ENCODE measurements at places on chromosomes 11 and 22.

GRCh38 chr11:20912065-20912821, 242.9 kb downstream of the NELL1 start:
- DNase-seq: no peak

DNA sequence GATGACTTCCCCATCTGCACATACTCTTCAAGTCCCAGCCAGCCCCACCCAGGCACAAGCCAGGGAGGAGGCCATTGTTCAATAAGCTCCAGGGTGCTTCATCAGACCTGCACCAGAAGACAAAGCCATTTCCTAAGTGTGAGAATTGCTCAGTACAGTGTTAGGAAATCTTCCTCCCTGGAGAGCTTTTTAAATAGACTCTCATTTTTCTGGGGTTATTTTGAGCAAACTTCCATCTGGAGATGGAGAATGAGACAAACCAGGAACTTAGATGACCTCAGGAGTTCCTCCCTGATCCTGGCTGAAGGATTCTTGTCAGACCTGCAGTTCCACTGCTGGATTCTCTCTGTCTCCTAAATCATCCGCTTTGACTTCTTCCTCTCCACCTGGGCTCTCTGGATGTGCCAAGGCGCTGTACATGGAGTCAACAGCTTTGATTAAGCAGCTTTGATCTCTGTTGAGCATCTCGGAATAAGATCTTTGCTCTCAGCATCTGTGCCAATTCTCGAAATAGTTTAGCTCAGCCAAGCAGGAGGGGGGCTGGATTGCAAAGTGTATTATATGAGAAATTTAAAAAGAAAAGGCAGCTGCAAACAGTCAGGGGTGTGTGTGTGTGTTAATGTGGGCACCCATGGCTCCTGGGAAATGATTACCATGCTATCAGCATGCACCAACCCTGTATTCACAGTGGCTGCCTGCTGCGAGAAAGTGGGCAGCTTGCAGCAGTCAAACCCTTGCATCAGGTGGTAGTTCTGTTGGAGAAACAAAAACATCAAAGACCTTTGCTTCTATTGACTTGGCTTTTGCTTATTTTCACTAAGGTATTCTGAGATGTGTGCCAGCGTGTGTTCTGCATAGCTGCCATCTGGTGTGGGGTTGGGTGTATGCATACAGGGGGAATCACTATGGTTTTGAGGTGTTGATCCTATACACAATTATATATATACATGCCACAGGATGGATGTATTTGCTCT, 70.2 kb upstream of the NAV2 start:
- no peak for DNase-seq

DNA sequence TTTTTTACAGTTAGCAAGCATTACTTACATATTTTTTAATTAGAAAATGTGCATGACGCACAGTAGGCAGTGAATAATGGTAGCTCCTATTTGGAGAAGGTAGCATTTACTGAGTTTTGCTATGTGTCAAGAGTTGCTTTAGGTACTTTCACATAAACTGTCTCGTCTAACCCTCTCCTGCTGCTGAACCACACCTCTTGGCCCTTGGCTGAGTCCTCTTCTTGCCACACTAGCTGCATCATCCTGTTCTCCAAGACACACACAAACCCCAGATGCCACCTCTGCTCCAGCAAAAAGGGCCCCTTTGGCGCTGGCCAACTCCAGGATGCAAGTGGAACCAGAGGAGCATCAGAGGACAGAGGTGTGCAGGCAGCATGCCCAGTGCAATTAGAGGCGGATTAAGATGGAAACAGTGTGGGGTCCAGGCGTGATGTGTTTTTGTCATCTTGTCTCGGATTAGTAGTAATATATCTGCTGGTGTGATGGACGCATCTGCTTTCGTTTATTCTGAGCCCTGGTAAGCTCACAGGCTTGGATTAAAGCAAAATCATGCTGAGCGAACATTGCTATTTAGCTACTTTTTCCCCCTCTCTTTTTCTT, 367.0 kb upstream of the CADM1 start:
- DNase-seq: no peak

- no peak for DNase-seq
Observed at GRCh38 chr22:33030923-33031525, 27.2 kb downstream of the SYN3 start.

GRCh38 chr11:95498722-95499425, 267.9 kb upstream of the SESN3 start:
- no peak for DNase-seq

DNA sequence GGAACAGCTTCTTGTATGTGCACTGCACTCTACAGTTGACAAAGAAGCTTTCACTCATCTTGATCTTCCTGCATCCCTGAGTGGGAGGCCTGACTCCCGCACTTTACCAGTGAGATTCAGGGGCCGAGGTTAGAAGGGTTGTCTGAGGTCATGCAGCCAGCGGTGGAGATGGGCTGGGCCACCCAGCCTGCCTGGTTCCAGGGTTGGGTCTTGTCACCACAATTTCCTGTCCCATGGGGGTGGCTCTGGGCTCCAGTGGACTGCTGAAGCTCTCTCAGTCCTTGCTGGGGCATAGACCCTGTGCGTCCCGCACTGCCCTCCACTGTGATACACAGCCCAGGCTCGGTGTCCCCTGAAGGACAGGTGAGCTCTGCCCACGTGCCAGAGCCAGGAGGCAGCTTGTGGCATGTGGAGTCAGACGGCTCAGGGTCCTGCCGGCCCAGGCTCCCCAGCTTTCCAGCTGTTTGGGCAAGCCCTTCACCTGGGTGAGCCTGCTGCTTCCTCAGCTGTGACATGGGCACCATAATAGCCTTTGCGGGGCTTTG, 6.9 kb upstream of the MYO7A start:
- DNase-seq: no peak

DNA sequence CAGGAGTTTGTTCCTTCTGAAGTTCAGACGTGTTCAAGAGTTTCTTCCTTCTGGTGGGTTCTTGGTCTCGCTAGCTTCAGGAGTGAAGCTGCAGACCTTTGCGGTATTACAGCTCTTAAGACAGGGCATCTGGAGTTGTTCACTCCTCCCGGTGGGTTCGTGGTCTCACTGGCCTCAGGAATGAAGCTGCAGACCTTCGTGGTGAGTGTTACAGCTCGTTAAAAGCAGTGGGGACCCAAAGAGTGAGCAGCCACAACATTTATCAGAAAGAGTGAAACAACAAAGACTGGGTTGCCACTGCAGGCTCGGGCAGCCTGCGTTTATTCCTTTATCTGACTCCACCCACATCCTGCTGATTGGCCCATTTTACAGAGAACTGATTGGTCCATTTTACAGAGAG, 373.1 kb downstream of the ETS1 start:
- no peak for DNase-seq

GRCh38 chr11:120184371-120184945, 26.4 kb upstream of the OAF start:
- peak; percentile 4 for DNase-seq

- DNase-seq: no peak
Observed at GRCh38 chr22:37274380-37274862, 7.9 kb upstream of the CYTH4 start.

GRCh38 chr22:45284705-45285262, at the start of gene UPK3A:
Gene UPK3A, plus strand, starts transcription at chr22:45284949. Its CDS starts 65 bp downstream, at chr22:45285014.
- peak; percentile 78 for DNase-seq

DNA sequence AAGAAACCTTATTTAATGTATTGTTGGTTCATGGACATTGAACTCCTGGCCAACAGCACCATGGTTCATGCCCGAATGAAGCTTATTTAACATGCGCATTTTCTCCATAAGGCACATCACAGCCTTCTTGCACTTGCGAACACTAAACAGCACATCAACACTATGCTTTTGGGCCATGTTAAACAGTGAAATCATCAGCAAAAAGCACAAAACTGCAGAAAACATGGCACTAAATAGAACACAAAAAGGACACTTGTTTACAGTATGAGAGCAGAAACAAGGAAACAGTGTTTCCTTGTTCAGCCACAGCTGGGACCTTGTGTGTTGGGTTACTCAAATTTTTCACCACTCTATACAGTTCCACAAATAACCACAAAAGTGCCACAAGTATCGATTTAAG, 122.3 kb downstream of the MSANTD4 start:
- DNase-seq: no peak

DNA sequence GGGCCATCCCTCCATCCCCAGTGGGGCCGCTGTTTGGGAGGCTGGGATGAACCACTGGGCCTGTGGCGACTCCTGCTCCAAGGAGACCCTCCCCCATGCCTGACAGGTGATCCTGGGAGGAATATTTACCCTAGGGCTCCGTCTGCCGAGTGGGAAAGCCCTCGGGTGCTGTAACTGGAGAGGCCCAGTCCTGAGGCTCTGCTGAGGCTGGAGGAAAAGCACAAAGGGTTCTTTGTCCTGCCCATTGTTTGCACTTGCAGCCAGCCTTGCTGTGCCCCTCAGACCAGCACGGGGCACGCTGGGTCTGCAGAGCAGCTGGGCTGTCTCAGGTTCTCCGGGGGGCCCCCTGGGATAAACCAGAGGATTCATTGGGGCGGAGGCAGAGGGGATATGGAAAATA, 321.1 kb downstream of the MN1 start:
- DNase-seq: peak; percentile 37

DNA sequence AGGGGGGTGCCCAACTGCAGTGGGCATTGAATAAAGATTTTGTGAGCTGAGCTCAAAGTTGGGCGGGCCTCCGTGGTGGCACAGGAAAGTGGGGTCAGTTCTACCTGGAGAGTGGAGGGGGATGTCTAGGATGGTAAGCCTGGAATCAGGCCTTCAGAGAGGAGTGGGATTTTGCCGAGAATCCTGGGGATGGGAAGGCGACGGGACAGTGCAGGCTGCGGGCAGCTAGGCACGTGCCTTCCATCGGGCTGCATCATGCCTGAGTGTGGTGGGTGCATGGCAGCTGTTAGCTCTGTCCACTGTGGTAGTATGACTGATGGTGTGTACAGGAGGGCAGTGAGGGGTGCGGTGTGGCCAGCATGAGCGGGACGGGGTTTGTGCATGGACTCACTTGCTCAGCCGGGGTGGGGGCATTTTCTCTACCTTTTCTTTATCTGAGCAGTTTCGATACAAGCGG, 3.6 kb downstream of the SHANK3 start:
- no peak for DNase-seq

DNA sequence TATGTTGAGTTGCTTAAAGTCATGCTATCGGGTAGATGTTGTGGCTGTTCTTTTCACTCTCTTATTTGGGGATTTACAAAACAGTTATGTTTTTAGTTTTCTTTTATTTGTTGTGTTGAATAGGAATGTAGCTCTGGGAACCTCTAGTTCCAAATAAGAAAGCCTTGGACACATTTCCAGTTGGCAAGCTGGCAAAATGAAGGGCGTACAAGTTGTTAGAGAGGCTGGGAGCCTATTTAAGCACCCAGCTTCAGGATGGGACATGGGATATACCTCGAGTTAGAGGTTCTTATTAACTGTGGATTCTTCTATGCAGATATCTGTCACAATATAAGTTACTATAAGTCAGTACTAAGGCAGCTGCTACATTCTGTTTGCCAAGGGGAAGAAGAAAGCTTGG, 22.8 kb downstream of the PPARA start:
- DNase-seq: no peak

GRCh38 chr22:22123118-22123959, 121.2 kb upstream of the VPREB1 start:
- no peak for DNase-seq

DNA sequence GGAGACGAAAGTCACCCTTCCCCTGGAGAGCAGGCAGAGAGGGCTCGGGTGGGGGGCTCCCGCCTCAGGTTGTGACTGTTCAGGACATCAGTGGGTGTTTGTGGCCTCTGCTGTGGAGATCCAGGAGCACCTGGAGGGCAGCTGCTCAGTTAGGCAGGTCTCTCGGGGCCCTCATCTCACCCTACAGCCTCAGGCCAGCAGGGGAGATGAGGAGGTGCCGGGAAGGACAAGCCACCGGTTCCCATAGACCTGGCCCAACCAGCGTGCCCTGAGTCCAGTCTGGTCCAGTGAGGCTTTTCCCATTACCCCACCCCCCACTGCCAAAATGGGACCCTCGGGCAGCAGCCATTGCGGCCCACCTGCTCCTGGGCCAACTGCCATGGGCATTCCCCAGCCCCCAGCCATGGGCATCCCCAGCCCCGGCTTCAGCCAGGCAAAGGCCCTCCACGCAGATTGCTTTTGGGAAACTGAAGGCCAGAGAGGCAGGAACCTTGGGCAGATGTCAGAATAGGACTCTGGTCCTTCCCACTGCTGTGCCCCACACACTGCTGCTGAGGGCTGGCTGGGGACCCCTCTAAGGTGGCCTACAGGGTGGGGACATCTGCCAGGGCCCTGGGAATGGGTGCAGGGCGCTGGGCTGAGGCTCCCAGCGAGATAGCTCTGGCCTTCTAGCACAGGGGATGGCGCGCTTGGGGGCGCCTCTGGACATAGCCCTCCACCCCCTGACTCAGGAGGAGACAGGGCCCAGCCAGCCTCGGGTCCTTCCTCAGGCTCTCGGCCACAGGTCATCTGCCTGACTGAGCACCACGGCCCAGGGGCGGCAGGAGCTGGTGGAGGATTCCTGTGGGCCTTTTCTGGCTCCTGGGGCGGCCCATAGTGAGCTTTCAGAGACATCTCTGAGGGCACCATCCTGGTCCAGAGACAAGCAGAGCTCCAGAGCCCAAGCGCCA, 4.8 kb downstream of the PIM3 start:
- DNase-seq: no peak

- DNase-seq: no peak
Observed at GRCh38 chr22:29062286-29062821, 723 bp upstream of the C22orf31 start.

DNA sequence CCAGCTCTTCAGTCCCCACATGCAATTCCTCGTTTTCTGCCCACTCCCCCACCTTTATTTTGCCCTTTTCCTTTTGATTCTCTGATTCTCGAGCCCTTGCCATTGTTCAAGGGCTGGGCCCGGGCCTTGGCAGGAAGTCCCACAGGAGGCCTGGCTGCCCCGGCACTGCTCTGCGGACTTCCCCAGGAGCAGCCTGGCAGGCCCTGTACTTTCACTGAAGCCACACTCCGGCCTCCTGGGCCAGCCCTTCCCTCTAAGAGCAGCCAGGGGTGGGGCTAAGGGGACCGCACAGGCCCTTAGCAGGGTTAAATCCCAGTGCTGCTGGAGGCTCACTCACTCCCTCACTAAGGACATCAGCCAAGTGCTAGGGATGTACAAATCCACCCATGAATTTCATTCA, 4.1 kb downstream of the LRRC32 start:
- DNase-seq: no peak

DNA sequence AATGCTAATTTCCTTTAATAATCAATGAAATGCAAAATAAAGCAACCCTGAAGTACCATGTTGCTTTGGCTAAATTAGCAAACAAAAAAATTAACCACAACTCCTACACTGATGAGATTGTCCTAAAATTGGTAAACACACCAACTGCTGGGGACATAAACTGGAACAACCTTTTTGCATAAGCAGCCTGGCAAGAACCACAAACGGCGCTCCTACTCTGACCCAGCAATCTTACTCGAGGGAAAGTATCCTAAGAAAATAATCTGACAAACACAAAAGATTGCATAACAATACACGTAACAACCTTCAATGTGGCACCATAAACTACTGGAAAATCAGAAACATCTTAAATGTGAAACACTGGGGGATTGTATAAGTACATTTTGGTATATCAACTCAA, 189.8 kb upstream of the PITPNB start:
- DNase-seq: no peak

- no peak for DNase-seq
Observed at GRCh38 chr11:65599955-65600246, 4.3 kb upstream of the KCNK7 start.
